CD8-positive, alpha-beta memory T cell (primary cell): ENCODE measurements at places on chromosomes 3 and 15. TPM values are rescaled to one million over a fixed set of nuclear protein-coding genes. Genes with fewer than 3 reads are reported as not detected.

Gene MAP1A
- total RNA-seq = 0.75 TPM

DNA sequence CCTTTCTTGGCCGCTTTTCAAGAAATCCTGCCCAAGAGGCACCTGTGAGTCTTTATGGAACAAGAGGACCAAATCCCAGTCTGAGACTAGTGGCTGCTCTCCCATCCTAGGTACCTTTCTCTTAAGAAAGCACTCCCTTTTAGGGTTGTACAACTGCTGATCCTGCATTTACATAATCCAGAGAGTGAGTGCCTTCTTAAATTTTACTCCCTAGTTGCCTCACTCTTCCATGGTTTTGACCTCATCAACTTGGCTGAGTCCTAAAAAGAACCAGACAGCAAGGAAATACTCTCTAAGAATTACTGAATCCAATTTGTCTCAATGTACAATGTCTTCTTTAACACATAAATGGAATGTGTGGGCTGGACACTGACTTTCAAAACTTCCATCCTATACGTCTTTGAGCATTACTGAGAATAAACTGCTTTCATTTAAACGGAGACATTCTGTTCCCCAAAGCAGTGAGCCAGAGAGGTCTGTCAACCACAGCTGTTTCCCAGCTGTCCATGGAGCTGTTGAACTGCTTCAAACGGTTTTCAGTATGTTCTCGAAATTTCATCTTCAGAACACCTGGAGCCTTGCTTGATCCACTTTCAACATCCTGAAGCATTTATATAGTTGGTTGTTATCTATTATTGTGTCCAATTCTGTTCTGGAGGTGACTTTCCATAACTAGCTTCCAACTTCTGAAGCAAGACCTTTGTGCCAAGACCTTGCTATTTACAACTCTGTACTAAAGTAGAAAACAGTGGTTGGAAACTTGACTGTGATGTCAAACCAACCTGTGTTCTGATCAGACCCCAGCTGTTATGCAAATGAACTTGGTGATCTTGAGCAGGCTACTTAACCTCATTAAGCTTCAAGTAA lies 179.1 kb downstream of the SLC9A9 start:
- no peak overlapping the region for H3K27ac ChIP-seq
- no peak overlapping the region for H3K4me3 ChIP-seq
- no peaks in the 10 kb centered on the region for H3K4me1 ChIP-seq
- no peaks in the 10 kb centered on the region for H3K27me3 ChIP-seq

DNA sequence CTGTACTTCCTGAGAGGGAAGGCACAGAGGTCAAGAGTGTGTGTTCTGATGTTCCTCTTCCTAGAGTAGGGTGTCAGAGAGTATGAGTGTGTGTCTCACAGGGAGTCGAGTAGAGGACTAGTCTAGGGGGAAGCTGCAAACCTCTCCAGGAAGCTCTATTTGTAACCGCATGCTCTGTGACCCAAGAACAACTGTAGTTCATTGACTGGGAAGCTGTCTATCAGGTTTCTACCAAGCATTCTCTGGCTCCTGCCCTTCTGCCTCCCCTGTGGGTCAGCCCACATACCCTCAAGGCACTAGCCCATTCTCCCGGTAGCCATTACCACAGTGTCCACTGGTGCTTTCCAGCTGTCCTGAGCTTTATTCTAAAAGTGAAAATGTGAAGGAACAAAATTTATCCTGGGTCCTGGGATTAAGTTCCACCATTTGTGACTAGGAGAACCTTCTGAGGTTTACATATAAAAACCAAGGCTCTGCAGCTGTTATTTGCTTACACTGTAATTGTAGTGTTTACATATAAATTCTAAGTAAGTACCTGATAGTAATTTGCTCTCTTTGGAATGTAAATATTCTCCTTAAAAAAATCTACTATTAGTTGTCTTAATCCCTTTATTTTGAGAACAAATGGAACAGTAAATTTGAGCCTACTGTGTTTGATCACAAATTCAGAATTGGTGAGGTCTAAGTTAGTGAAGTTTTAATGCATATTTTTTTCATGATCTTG lies 40.7 kb downstream of the MYRIP start:
- no peak overlapping the region for H3K4me3 ChIP-seq
- H3K27me3 ChIP-seq = no peaks in the 10 kb centered on the region
- H3K4me1 ChIP-seq = no peaks in the 10 kb centered on the region
- H3K36me3 ChIP-seq = no peaks in the 10 kb centered on the region

Gene PLA1A
- total RNA-seq = not detected

Gene NME9
- total RNA-seq = not detected

GRCh38 chr3:34013818-34014570 lies 215.6 kb downstream of the PDCD6IP start:
- no peaks in the 10 kb centered on the region for H3K36me3 ChIP-seq
- no peak for DNase-seq
- peaks cover 27% of the 10 kb centered on the region for H3K4me1 ChIP-seq
- no peaks in the 10 kb centered on the region for H3K27me3 ChIP-seq
- no peak overlapping the region for H3K27ac ChIP-seq

Gene COL8A1
- not detected for total RNA-seq

Gene APBA2
- total RNA-seq = 18.0 TPM

DNA sequence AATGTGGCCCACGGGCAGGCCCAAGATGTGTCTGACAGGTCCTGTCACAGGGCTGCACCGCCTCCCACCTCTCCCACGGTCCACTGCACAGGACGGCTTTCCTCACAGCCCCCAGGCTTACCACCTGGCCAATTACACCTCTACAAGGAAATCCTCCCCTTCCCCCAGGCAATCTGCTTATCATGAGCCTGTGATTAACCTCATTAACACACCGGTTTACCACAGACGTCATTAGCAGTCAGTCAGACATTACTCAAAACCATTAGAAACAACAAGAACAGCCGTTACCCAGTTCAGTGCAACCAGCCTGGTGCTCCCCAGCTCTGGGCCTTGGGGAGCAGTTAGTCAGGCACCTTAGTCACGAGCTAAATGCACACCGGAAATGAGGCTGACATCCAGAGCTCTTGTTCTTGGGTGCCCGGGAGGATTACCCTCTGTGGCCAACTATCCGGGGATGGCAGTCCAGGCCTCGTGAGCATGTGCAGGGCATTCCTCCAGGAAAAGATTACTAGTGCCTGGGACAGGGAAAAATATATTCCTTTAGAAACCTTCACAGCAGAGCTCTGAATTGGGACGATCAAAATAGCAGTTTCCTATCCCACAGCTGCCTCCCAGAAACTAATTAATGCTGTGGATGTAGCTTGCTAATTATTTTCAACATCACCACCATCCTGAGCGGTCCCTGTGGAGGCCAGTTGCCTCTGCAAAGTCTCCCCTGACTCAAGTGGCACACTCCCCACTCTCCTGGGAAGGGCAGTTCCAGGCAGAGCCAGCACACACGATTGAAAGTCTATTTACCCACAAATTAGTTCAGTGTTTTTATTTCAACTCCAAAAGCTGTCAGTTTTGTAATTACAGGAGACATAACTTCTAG lies 117.4 kb upstream of the ZBED2 start:
- no peak overlapping the region for H3K27ac ChIP-seq
- H3K4me1 ChIP-seq = no peaks in the 10 kb centered on the region
- H3K36me3 ChIP-seq = peaks cover 14% of the 10 kb centered on the region
